ENCODE measurements at places on chromosomes 11 and 22.

DNA sequence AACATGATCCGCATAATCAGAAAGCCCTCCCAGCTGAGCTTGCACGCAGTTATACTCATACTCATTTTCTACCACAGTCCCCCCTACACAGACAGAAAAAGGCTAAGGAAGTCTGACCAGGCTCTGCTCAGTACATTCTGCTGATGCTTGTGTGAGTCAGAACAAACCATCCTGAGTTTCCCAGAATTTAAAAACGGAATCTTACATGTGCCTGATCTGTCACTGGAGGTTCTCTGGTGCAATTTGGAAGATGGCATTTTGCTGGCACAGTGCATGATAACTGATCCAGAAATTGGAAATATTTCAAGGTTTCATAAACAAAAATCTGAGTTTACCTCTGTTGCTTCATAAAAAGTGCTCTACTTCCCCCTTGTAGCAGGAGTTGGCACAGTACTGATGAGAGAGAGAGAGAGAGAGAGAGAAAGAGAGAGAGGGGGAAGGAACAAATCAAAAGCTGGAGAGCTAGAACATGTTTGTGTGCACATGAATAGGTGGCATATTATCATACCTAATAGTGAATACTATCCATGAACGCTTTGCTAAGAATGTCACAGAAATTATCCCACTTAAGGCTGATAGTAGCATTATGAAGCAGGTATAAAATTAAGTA is 1085.3 kb downstream of the DLG2 start:
- DNase-seq = no peak

- DNase-seq = no peak
Observed at GRCh38 chr11:5737091-5737490, 843 bp downstream of the OR56B1 start.

- peak; percentile 98 for DNase-seq
Observed at GRCh38 chr11:74735365-74735928, 4.2 kb upstream of the CHRDL2 start.

GRCh38 chr11:93330446-93330984 is at the start of gene DEUP1:
DEUP1 (plus strand) TSS chr11:93330742; CDS start chr11:93332260, 1,518 bp downstream.
- no peak for DNase-seq

GRCh38 chr22:41731609-41732008 is 32.3 kb downstream of the MEI1 start:
- no peak for DNase-seq

DNA sequence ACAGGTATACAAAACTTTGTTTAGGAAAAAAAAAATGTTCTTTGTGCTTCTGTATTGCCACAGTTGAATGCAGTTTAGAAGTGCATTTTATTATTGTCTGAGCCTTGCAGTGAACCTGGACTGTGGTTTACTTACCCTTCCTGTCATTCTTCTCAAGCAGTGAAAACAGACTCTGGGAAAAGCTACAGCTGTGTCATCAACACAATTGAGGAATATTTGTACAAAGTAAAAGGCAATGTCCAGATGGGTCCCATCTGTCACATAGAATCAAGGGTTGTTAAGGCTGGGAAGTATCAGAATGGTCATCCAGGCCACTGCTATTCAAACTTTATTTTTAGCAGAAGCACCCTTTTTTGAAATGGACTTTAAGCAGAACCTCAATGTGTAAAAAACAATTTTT is 73.3 kb downstream of the TRIM44 start:
- DNase-seq = no peak

DNA sequence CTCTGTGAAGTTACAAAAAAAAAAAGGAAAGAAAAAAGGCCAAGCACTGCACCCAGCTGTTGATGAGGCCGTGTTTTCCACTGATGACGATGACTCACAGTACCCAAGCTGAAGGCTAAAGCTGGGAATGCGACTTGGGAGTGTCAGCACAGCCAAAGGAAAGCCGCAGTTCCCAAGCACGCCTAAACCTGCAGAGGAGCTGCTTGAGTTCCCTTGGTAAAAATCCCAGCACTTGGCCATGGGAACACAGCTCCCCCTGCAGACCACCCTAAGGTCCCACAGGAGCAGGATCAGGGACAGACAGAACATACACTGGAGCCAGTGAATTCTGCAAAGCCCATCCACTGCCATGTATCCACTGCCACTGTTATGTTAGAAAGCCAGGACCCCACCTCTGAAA is 39.9 kb downstream of the SERGEF start:
- DNase-seq = no peak

GRCh38 chr22:20520093-20520511 is 12.7 kb downstream of the MED15 start:
- DNase-seq = peak; percentile 66

DNA sequence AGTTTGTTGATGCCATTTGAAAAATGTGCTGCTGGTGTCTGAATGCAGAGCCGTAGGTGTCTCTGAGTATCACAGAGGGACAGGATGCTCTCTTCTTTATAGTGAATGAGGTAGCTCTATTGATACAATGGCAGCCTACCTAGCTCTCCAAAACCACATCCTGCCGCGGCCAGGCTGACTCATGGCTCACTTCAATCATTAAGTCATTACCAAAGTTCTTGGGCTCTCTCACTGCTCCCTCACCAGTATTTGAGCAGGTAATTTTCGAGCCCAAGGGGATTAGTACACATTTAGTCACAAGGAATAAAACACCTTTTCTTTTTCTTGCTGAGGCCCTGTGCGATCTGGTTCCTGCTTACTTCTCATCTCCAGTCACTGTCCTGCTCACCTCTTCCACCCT is 509.0 kb upstream of the LARGE1 start:
- DNase-seq = no peak

DNA sequence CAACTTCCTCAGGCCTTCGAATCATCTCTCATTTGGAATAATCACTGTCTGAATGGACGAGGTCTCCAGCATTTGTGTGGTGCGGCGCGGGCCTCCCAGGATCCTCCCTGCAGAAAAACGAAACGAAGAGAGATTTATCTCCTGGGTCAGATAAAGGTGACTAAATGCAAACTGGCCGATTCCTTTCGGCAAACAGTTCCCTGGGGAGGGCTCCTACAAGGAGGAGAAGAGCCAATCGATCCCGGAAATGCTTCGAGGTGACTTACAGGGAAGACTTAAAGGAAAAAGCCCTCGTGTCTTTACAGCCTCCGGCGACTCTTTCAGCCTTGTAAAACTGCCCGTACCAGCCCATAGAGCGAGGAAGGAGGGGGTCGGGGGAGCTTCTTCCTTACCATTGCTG is 126.5 kb downstream of the MIAT start:
- no peak for DNase-seq

DNA sequence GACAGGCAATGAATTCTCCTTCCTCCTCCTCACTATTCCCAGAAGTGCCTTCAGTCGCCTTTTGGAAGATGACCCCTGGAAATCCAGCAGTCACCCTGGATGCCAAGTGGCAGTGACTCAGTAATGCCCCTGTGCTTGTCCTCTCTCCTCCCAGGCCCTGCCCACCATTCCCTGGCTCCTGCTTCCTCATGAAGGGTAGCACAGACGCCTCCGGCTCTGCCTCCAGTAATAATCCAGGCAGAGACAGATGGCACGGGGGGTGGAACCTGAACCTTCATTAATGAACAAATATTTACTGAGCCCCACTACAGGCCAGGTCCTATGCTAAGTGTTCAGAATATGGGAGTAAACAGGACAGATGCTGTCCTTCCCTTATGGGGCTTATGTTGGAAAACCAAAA is 23.2 kb downstream of the SYT13 start:
- DNase-seq = no peak

GRCh38 chr11:108498046-108498815 is at the start of gene POGLUT3:
POGLUT3 (minus strand) TSS chr11:108498384; CDS start chr11:108498366, 18 bp downstream.
- peak; percentile 55 for DNase-seq

- DNase-seq = no peak
Observed at GRCh38 chr22:20615021-20615420, 107.6 kb downstream of the MED15 start.

DNA sequence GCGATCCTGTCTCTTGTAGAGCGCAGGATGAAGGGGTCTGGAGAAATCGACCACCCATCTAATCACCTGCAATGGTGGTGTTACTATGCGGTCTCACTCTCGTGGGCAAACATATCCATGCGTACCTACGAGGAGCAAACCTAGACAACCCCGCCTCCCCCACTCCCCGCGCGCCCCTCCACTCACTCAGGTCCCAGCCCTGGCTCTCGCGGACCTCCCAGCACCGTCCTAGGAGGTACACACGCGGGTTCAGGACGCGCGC is 887 bp downstream of the TRPC6 start:
- DNase-seq = no peak

DNA sequence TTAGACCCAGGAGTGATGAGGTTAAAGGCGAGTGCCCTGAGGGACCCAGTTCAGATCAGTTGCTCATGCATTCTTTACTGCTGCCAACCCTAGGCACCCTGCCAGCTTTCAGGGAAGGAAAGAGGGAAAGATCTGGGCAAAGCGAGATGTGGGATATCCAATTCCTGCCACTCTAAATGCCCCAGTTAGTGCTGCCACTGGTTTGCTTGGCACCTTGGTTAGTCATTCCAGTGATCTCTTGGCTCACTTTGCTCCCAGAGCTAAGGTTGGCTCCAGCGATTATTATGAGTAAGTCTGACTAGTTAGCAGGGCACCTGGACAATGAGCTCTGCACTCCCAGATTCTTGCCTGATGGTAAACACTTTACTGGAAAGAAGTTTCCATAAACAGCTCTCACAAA is 85.0 kb downstream of the INSC start:
- DNase-seq = no peak

- DNase-seq = no peak
Observed at GRCh38 chr22:49053578-49053977, 774.1 kb downstream of the BRD1 start.

- peak; percentile 58 for DNase-seq
Observed at GRCh38 chr11:78187366-78188285, 800 bp downstream of the KCTD21 start.

- no peak for DNase-seq
Observed at GRCh38 chr22:49727191-49727880, 100.3 kb downstream of the BRD1 start.

DNA sequence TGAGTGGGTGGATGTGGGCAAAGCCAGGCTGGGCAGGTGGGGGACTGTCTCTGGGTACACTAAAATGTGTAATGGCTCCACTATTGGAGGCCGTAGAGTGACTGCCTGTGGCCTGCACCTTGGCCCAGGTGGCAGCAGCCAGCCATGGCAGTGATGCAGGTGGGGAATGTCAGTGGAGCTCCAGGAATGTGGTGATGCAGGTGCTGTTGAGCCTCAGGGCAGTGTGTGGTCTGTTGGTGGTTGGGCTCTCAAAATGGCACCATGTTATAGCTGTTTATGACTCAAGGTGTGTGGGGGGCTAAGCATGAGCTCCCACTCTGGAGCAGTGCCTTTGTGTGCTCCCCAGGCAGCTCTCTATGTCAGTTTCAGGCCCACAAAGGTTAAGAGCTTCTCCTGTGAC is 40.2 kb upstream of the CCDC90B start:
- no peak for DNase-seq

- DNase-seq = no peak
Observed at GRCh38 chr11:64156235-64157011, 9.5 kb downstream of the MACROD1 start.

GRCh38 chr11:120532832-120533196 is 21.3 kb downstream of the GRIK4 start:
- DNase-seq = no peak

GRCh38 chr22:44586351-44586990 is 88.4 kb upstream of the RTL6 start:
- no peak for DNase-seq

- no peak for DNase-seq
Observed at GRCh38 chr11:70144262-70144661, 58.8 kb upstream of the FADD start.

DNA sequence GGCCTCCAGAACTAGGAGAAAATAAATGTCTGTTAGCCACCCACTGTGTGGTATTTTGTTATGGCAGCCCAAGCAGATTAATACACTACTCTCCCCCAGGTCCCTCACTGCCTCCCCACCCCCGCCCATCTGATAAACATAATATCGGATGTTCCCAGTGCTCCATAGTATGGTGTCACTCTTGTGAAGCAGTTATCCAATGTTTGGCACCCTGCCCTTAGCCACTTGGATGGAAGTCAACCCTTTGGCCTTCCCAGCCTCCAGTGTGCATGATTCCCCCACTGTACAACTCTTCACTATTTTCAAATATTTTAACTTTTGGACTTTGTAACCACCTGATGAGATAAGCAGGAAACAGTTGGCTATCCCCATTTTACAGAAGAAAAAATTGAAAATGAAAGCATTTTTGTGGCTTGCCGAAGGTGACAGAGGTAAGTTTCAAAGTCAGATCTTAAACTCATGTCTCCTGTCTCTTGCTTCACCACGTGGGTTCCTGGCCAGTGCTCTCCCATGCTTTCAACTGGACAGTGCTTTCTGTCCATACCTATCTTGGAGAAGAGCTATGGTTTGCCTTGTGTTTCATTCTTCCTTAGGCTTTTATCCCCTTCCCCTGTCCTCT is 53.2 kb downstream of the ALX4 start:
- no peak for DNase-seq

GRCh38 chr22:36660510-36660840 is 43.1 kb downstream of the CACNG2 start:
- DNase-seq = no peak

DNA sequence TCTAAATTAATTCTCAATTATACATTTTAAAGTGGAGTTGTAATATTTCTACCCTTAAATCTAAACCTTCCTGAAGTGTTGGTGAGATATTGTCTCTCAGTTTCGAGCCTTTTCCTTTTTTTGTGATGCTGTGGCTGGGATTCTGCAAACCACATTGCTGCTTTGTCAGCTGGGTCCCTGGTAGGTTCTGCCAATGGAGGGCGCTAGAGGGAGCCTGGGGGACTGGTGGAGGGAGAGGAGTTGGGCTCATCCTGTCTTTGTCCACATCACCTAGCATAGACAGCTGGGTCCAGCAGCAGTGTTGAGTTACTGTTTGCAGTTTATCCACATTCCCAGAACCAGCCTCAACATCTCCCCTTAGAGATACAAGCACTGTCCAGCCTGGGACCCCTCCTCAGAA is 41.0 kb downstream of the TRAF6 start:
- DNase-seq = no peak

- no peak for DNase-seq
Observed at GRCh38 chr22:29463629-29464028, 16.4 kb upstream of the NEFH start.

- DNase-seq = peak; percentile 30
Observed at GRCh38 chr22:46619240-46619829, 851 bp upstream of the GRAMD4 start.

DNA sequence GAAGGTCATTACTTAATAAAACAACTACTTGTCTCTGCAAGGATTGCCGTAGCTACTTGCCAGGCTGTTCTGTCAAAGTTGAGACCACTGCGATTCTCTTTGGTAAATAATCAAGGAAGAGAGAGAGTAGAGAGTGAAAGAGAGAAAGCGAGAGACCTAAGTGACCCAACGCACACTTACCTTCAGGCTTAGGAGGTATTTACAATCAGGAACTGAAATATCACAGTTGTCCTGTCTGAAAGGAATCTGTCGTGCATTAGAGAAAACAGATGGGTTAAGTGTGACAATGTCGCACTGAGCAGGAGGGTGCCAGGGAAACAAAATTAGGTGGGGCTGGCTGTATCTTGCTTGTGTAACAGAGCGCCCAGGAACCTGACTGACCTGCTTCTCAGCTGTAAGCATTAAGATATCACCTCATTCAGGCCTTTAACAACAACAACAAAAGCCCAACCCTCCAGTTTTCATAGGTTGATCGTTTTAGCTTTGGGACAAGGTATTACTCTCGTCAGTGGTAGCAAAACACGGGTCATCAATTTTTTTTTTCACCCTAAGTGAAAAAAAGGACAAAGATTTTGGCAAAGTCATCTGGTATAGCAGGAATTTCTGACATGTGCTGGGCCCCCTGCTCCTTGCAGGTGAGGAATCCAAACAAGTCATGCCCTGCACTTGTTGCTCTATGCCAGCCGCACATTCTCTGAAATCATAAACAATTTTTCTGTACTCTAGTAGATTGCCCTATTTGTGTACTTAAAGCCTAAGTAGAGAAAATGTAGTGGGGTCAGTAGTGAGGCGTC is at the start of gene MUC15:
Gene MUC15, minus strand, starts transcription at position 403 of the 794 bp plus-strand sequence. CDS start 5,169 bp downstream, outside the sequence.
- no peak for DNase-seq

GRCh38 chr11:73518195-73518594 is 79.7 kb downstream of the FAM168A start:
- no peak for DNase-seq

All from MV-4-11 (cell line).